ENCODE measurements at places on chromosomes 5 and 9. TPM values are rescaled to one million over a fixed set of nuclear protein-coding genes. Genes with fewer than 3 reads are reported as not detected.

The SPATA31E1 gene
- total RNA-seq, result 0.09 TPM

The PCDHA5 gene
- 0.76 TPM for total RNA-seq

The IPPK gene
- 11.4 TPM for total RNA-seq

The ADGRV1 gene
- total RNA-seq, result 62.3 TPM

The IL13 gene
- not detected for total RNA-seq

The ZFP62 gene
- total RNA-seq, result 38.5 TPM

The EIF4E1B gene
- 0.63 TPM for total RNA-seq

The SLIT3 gene
- total RNA-seq, result 0.86 TPM

The SMIM33 gene
- not detected for total RNA-seq

The TRIM41 gene
- total RNA-seq, result 21.6 TPM

The SOWAHA gene
- total RNA-seq, result 0.10 TPM

The MTAP gene
- 100 TPM for total RNA-seq

GRCh38 chr9:98860871-98861293, 53.4 kb downstream of the GALNT12 start:
- no peak for DNase-seq

GRCh38 chr9:16271967-16272366, 598.5 kb downstream of the BNC2 start:
- no peak for DNase-seq

GRCh38 chr5:147460380-147460779, 49.5 kb downstream of the DPYSL3 start:
- no peak for DNase-seq

- no peak for DNase-seq
Measured at GRCh38 chr9:130276121-130276520, 10.6 kb downstream of the HMCN2 start.

- DNase-seq, result no peak
Measured at GRCh38 chr5:95130941-95131340, 154.0 kb downstream of the MCTP1 start.

GRCh38 chr9:80501635-80502034, 929.9 kb downstream of the TLE4 start:
- DNase-seq, result no peak

DNA sequence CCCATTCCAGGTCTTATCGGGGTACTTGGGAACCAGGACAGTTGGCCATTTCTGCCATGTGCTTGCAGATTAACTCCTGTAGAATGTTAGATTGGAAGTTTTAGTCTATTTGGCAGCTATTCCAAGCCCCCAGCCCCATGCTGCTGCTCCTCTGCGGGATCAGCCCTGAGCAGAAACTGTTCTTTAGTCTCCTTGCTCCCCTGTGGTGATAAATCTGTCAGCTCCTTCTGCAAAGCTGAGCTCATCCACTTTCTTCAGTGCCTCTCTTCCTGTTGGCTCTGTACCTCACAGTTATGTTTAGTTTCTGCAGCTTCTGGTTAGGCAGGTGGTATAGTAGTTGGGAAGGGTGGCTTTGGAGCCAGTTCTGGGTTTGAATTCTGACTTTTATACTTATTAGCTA, 170.4 kb downstream of the GRIA1 start:
- no peak for DNase-seq

DNA sequence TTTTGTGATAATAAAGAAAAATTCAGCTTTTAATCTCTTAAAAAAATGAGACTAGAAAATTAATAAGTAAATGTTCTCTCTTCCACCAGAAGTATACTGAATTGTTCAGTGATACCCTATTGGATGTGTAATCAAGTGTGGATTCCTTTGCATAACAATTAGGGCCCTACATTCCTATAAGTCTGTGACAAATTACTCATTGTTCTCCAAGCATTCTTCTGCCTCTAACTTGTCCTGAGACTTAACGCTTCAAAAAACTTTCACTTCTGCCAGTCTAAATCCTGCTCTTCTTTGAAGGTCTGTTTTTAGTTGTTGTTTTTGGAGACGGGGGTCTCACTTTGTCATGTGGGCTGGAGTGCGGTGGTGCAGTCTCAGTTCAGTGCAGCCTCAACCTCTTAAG, 9.2 kb upstream of the DDX46 start:
- no peak for DNase-seq

DNA sequence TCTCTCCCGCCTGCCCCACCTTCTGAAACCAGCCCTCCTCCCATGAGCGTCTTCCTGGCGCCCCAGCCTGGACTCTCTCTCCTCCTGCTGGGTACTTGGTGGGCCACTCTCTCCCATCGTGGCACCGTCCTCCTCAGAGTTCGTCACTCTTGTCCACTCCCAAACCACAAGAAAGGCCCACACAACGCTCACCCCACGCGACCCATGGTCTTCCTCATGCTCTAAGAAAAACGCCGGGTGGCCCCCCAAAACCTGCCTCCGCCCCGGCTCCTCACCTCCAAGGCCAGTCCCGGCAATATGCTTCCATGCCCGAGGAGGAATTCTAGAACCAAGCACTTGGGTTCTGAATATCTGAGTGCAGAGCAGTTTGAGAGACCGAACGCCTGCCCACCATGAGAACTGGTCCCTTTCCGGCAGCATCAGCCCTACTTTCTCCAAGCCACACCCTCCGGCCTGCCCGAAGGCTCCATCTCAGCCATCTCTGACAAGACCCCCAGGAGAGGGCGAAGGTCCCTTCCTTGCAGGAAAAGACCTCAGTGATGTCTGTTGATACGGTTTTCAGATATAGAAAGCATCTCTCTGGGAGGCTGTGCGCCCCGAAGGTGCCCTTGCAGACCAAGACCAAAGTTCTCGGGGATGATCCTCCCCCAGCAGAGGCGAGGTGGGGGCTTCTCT, 15.0 kb downstream of the SLC6A3 start:
- DNase-seq, result no peak

DNA sequence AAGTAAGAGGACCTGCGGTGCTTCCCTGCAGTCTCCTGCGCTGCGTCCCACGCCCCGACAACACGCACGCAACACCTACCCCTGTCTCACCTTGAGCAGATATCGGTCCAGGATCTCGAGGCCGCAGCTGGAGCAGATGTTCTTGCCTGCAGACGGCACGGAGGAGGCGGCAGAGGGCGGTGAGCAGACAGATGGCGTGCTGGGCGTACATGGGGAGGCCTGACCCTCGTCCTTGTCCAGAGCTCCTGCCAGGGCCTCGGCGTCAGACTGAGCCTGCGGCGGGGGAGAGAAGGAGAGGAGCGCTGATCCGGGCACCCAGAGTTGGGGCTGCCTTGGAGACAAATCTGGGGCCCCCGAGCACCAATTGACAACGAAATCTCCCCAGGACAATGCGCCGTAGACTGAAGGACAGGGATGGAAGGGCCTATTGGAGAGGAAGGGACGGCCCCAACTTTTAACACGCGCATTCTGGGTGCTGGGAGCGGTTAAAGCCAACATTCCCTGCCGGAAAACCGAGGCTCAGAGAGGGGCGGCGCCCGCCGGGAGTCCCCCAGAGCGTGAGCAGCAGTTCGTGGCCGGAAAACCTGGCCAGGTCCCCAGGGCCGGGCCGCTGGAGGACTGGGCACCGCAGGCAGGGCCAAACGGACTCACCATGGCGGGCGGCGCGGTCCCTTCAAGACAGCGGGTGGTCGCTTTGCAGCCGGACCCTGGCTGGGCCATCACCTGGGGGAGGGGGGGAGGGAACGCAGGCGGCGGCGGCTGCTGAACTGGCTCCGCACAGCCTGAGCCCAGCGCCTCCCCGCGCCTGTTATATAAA, 1.8 kb downstream of the LHX6 start:
- no peak for DNase-seq

GRCh38 chr5:56405116-56405908, 172.2 kb upstream of the ANKRD55 start:
- no peak for DNase-seq

- no peak for DNase-seq
Measured at GRCh38 chr5:150510460-150511263, 2.7 kb downstream of the NDST1 start.

- DNase-seq, result no peak
Measured at GRCh38 chr5:93428868-93429267, 152.2 kb downstream of the NR2F1-AS1 start.

- DNase-seq, result no peak
Measured at GRCh38 chr9:90807006-90807405, 5.4 kb downstream of the SYK start.

GRCh38 chr5:118888556-118888955, 99.8 kb downstream of the DTWD2 start:
- no peak for DNase-seq

GRCh38 chr5:50547303-50547702, 106.2 kb upstream of the EMB start:
- DNase-seq, result no peak

DNA sequence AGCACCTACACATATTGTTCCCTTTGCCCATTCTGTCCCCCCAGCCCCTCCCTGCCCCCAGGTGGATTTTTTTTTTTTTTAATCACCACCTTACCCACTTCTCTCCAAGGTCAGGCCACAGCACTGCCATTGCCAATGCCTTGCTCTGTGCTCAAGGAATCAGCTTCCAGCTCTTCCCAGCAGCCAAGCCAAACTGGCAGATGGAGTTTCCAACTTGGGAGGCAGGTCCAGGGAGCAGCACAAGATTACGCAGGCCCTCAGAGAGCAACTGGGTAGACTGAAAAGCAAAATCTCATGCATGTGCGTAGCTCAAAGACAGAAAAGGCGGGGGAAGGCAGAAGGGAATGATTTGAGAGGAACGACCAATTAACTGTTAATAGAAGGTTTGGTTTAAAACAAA, 15.1 kb downstream of the GRHPR start:
- no peak for DNase-seq

GRCh38 chr5:51558682-51559081, 175.4 kb downstream of the ISL1 start:
- DNase-seq, result no peak

GRCh38 chr9:20650750-20651299, 28.5 kb upstream of the MLLT3 start:
- DNase-seq, result no peak

GRCh38 chr9:128683340-128684064, 5.5 kb upstream of the SET start:
- DNase-seq, result peak; percentile 94

DNA sequence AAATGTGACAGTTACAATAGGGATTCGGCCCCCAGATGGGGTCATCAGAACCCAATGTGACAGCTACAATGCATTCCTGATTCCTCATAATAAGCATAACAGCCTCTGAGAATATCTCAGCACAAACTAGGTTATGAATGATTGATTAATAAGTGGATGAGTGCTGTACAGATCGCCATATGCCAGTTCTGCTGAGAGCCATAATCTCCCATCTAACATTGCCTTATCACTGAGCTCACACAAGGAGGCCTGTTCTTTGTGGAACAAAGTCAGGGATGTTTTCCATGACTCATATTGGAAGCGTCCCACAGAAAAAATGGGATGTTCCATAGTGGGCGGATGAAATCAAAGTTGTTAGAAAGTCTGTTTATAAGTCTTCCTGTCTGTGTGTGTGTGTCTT, 89.6 kb downstream of the KIF4B start:
- no peak for DNase-seq

GRCh38 chr5:129724222-129724621, 23.7 kb upstream of the MINAR2 start:
- DNase-seq, result no peak

DNA sequence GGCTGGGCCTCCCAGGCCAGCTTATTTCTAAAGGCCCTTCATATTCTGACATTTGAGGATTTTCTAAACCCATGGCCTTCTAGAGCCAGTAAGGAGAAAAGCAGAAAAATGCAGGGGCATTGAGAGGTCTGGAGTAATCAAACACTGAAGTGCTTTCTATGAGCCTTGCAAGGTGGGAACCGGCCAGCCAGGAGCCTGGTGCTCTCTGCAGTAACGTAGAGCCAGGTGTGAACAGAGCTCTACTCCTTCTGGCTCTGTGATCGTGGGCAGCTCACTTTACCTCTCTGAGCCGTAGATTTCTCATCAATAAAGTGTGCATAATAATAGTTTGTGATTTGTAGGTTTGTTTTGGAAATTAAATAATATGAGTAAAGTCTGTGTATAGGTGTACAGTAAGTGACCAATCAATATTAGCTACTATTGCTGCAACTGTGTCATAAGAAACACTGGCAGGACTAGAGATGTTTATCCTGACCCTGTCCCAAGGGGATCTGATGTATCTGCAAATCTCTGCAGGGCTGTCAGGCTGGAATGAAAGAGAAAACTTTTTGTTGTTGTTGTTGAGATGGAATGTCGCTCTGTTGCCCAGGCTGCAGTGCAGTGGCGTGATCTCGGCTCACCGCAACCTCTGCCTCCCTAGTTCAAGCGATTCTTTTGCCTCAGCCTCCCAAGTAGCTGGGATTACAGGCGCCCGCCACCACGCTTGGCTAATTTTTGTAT, 2.7 kb downstream of the SYNPO start:
- no peak for DNase-seq

- no peak for DNase-seq
Measured at GRCh38 chr5:56494300-56494731, 261.2 kb upstream of the ANKRD55 start.

DNA sequence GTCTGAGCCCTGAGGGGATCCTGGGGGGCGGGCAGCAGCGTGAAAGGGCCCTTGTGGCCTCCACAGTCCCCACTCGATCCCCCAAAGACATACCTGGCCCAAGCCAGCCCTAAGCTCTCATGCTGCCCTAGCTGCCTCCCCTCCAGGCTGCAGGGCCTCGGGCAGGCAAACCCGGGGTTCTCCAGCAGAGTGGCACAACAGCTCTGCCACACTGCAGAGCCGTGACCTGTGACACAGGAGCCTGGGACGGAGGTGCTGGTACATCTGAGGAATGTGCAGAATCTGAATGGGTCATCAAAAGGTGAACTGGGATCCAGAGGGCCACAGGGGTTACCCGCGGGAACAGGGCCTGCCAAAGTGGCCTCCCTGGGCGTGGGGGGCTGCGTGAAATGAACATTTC, 163.2 kb downstream of the DAB2IP start:
- no peak for DNase-seq

Data from H1 (cell line).